ENCODE measurements at places on chromosomes 5 and 9. TPM values are rescaled to one million over a fixed set of nuclear protein-coding genes. Genes with fewer than 3 reads are reported as not detected.

GRCh38 chr5:24750355-24750754 is 105.6 kb upstream of the CDH10 start:
- no peaks in the 10 kb centered on the region for H3K4me1 ChIP-seq
- no peaks in the 10 kb centered on the region for H3K27me3 ChIP-seq
- H3K36me3 ChIP-seq, result no peaks in the 10 kb centered on the region
- no peak overlapping the region for H3K27ac ChIP-seq
- no peak overlapping the region for H3K4me3 ChIP-seq
- DNase-seq, result no peak

DNA sequence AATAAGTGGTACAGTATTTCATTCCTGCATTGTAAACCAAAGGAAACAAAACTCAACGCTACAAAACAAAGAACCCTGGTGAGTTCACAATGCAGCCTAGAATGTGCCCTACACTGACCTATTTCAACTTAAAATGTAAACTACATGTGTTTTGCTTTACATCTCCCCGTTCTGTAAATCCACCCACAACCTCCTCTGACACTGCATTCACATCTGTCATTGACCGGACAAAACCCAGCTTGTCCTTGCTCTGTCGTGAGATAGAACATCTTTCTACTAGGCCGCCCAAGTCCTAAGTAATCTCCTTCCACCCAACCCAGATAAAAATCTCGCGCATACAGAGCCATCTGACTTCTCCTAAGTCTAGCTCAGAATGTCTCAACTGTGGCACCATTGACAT is 6.1 kb upstream of the VLDLR start:
- peaks cover 2% of the 10 kb centered on the region for H3K4me1 ChIP-seq
- peaks cover 41% of the 10 kb centered on the region for H3K27me3 ChIP-seq
- no peaks in the 10 kb centered on the region for H3K36me3 ChIP-seq
- H3K27ac ChIP-seq, result no peak overlapping the region

DNA sequence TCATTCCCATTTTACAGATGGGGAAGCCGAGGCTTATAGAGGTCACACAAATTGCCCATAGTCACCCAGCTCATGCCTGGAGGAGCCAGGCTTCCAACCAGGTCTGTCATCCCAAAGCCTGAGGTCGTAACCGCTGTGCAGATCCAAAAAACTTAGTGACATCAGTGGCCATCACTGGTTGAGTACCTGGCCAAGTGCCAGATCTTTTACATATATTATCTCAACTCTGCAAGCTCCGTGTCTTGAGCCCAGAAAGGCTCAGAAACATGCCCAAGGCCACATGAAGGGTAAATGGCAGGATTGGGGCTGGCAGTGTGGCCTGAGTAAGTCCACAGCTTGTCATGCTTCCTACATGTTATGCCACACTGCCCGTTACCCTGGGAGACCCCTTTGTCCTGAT is 13.5 kb downstream of the CFAP77 start:
- no peak overlapping the region for H3K4me3 ChIP-seq
- no peaks in the 10 kb centered on the region for H3K4me1 ChIP-seq

DNA sequence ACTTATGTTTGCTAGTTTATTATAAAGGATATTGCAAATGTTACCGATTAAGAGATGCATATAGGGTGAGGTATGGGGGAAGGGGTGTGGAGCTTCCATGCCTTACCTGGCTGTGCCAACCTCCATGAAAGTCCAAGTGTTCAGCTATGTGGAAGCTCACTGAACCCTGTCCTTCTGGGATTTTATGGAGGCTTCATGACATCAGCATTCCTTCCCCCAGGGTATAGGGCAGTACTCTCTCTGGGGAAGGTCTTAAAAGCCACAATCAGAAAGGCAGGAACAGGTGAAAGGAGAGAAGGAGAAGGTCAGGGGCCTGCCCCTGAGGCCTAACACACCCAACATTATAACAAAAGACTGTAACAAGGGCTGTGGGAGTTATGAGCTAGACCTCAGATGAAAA is 592.6 kb downstream of the PDE4D start:
- H3K4me3 ChIP-seq, result no peak overlapping the region
- H3K27me3 ChIP-seq, result no peaks in the 10 kb centered on the region
- no peak overlapping the region for H3K27ac ChIP-seq
- peaks cover 11% of the 10 kb centered on the region for H3K4me1 ChIP-seq
- no peaks in the 10 kb centered on the region for H3K36me3 ChIP-seq
- no peak for DNase-seq

GRCh38 chr9:125825762-125826161 is 78.6 kb downstream of the PBX3 start:
- H3K36me3 ChIP-seq, result no peaks in the 10 kb centered on the region
- H3K4me1 ChIP-seq, result peaks cover 41% of the 10 kb centered on the region
- H3K27me3 ChIP-seq, result no peaks in the 10 kb centered on the region
- no peak overlapping the region for H3K27ac ChIP-seq

DNA sequence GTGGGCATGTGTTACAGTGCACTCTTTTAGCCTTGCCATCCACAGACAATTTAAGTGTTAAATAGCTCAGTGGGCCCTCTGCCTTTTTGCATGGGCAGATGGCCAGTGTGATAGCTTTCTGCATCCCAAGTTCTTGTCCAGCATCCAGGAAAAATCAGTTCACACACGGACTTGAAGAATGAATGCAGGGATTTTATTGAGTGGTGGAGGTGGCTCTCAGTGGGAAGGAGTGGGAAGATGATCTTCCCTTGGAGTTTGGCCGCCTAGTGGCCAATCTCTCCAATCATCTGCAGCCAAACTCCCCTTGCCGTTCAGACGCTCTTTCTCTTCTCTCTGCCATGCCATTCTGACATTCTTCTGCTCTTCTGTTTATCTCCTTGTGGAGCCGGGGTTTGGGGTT is 322.4 kb upstream of the GRAMD2B start:
- H3K4me1 ChIP-seq, result no peaks in the 10 kb centered on the region
- no peaks in the 10 kb centered on the region for H3K27me3 ChIP-seq
- no peaks in the 10 kb centered on the region for H3K36me3 ChIP-seq
- no peak for DNase-seq
- no peak overlapping the region for H3K4me3 ChIP-seq
- H3K27ac ChIP-seq, result no peak overlapping the region

GRCh38 chr9:94157050-94157801 is 73.0 kb downstream of the PTPDC1 start:
- H3K4me1 ChIP-seq, result peaks cover 19% of the 10 kb centered on the region
- H3K36me3 ChIP-seq, result peaks cover 4% of the 10 kb centered on the region
- H3K27me3 ChIP-seq, result no peaks in the 10 kb centered on the region
- no peak overlapping the region for H3K4me3 ChIP-seq
- no peak for DNase-seq

- H3K27ac ChIP-seq, result no peak overlapping the region
- H3K27me3 ChIP-seq, result peaks cover 2% of the 10 kb centered on the region
- no peaks in the 10 kb centered on the region for H3K4me1 ChIP-seq
- no peak for DNase-seq
- no peak overlapping the region for H3K4me3 ChIP-seq
Measured at GRCh38 chr5:169728-170094, 21.6 kb upstream of the LRRC14B start.

- DNase-seq, result peak; percentile 38
- peaks cover 80% of the 10 kb centered on the region for H3K4me1 ChIP-seq
- H3K27ac ChIP-seq, result peak overlapping the region; percentile 70
- no peaks in the 10 kb centered on the region for H3K27me3 ChIP-seq
Measured at GRCh38 chr9:79581794-79582193, 10.0 kb downstream of the TLE4 start.

DNA sequence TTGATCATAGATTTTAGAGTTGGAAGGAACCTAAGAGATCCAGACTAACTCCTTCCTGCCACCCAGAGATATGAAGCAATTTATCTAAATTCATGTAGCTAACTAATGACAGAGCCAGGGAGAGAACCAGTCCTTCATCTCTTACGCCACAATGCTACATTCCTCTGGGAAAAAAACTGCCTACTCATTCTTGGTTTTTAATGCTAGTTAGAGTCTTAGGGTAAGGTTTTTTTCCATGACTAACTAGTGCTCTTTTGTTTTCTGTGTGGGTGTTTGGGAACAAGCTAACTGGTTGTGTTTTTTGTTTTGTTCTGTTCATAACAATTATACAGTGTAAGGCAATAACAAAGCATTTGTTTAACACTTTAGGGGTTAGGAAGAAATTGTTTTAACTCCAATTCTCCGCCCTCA is 52.4 kb downstream of the SLC44A1 start:
- H3K36me3 ChIP-seq, result peaks cover 10% of the 10 kb centered on the region
- H3K27ac ChIP-seq, result no peak overlapping the region

GRCh38 chr9:99327667-99328066 is 105.6 kb downstream of the SEC61B start:
- H3K4me3 ChIP-seq, result no peak overlapping the region
- peaks cover 3% of the 10 kb centered on the region for H3K4me1 ChIP-seq
- no peaks in the 10 kb centered on the region for H3K36me3 ChIP-seq
- peaks cover 5% of the 10 kb centered on the region for H3K27me3 ChIP-seq
- no peak overlapping the region for H3K27ac ChIP-seq

DNA sequence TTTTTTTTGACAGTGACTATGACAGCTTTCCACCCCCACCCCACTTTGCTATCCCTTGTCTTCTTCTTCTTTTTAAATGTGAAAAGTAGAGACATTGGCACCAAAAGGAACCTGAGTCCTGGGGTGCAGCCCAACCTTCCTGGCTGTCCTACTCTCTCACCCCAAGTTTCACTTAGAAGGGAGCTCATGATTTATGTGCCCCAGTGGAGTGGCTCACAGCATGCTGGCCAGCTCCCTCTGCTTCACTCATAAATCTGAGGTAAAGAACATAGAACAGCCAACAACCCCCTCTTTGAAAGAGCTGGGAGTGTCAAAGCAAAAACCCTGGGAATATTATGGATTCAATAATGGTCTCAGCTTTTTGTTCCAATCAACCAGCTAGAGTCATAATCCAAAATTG is 196.3 kb upstream of the DAPK1 start:
- H3K27me3 ChIP-seq, result peaks cover 16% of the 10 kb centered on the region
- no peaks in the 10 kb centered on the region for H3K4me1 ChIP-seq
- no peaks in the 10 kb centered on the region for H3K36me3 ChIP-seq
- H3K4me3 ChIP-seq, result no peak overlapping the region

DNA sequence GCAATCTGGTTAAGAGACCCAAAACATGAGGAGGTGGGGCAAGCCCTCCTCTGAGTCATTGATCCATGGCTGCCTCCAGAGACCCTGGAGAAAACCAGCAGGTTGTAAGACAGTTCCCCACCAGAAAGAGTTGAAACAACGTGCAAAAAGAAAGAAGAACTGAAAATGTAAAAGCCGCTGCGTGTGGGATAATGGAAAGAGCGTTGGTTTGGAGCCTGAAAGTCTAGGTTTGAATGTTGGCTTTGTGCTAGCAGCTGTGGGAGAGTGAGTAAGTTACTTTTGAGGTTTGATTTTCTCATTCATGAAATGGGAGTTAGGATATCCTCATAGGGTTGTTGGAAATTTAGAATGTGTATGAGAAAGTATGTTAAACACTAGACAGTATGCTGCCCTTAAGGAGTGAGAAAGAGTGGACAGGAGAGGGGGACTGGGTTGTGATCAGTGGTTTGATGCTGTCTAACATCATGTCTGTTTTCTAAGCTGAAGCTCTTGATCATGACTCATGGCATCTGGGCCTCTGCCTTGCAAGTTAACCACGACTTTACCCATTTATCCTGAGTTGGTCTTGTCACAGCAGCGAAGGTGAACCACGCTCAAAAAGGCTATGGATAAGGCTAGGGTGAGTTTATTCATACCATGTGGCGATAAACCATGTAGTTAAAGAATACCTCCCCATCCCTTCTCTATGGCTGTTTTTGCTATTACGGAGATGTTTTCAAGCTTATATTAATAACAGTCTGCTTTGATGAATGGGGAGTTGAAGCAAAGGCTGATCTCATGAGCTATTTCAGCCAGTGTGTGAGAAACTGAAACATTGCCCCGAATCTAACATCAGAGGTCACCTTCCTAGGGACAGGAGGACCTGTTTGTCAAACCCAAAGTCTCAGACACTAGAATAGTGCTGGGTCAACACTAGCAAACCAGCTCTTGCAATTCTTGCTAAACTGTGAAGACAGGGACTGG is 41.3 kb downstream of the ZNF366 start:
- DNase-seq, result peak; percentile 40
- H3K36me3 ChIP-seq, result no peaks in the 10 kb centered on the region
- H3K4me1 ChIP-seq, result peaks cover 5% of the 10 kb centered on the region
- no peak overlapping the region for H3K27ac ChIP-seq
- peaks cover 10% of the 10 kb centered on the region for H3K27me3 ChIP-seq

GRCh38 chr5:168446983-168447619 is 39.2 kb upstream of the RARS1 start:
- no peak overlapping the region for H3K27ac ChIP-seq
- DNase-seq, result no peak
- H3K27me3 ChIP-seq, result no peaks in the 10 kb centered on the region
- no peaks in the 10 kb centered on the region for H3K36me3 ChIP-seq
- H3K4me3 ChIP-seq, result no peak overlapping the region

- no peaks in the 10 kb centered on the region for H3K27me3 ChIP-seq
- no peaks in the 10 kb centered on the region for H3K36me3 ChIP-seq
- DNase-seq, result no peak
Measured at GRCh38 chr5:100502684-100503083, 32.5 kb upstream of the FAM174A start.

GRCh38 chr5:5340206-5340729 is 82.2 kb upstream of the ICE1 start:
- peaks cover 3% of the 10 kb centered on the region for H3K27me3 ChIP-seq
- no peaks in the 10 kb centered on the region for H3K4me1 ChIP-seq
- DNase-seq, result no peak
- H3K36me3 ChIP-seq, result no peaks in the 10 kb centered on the region
- H3K4me3 ChIP-seq, result no peak overlapping the region

DNA sequence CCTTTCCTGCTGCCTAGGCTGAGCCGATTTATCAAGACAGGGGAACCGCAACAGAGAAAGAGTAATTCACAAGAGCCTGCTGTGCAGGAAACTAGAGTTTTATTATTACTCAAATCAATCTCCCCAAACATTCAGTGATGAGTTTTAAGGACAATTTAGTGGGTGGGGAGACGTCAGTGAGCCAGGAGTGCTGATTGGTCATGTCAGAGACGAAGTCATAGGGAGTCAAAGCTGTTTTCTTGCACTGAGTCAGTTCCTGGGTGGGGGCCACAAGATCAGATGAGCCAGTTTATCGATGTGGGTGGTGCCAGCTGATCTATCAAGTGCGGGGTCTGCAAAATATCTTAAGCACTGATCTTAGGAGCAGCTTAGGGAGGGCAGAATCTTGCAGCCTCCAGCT is 19.0 kb downstream of the SNX24 start:
- DNase-seq, result peak; percentile 60
- H3K4me1 ChIP-seq, result peaks cover 16% of the 10 kb centered on the region
- H3K27me3 ChIP-seq, result no peaks in the 10 kb centered on the region

DNA sequence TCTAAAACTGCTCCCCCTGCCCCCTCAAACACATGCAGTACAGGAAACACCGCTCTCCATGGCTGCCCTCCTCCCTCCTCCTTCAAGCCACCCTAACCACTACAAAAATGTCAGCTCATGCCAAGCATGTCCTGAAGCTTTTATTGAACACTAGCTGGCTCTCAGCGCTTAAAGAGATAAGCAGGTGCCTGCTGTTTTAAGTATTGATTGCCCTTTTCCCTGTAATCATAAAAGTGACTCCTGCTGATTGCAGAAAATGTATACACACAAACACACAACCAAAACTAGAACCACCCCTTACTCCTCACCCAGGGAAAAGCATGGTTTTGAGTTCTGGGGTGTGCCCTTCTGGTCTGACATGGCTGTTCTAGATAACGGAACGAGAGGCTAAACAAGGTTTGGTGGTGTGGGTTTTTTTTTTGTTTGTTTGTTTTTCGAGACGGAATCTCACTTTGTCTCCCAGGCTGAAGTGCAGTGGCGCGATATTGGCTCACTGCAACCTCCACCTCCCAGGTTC is 3.7 kb upstream of the UCK1 start:
- H3K27ac ChIP-seq, result peak overlapping the region; percentile 43
- no peak for DNase-seq
- H3K4me1 ChIP-seq, result peaks cover 27% of the 10 kb centered on the region
- no peak overlapping the region for H3K4me3 ChIP-seq
- H3K27me3 ChIP-seq, result no peaks in the 10 kb centered on the region

Gene NADK2
- total RNA-seq, result 19.3 TPM

Gene CDKN2B-AS1
- total RNA-seq, result 0.21 TPM

Gene LRRTM2
- 0.05 TPM for total RNA-seq

Gene EMB
- 53.0 TPM for total RNA-seq

Gene PAIP2
- total RNA-seq, result 101 TPM

Gene NUTM2G
- not detected for total RNA-seq
